ENCODE measurements at places on chromosomes 3 and 15. TPM values are rescaled to one million over a fixed set of nuclear protein-coding genes. Genes with fewer than 3 reads are reported as not detected.

DNA sequence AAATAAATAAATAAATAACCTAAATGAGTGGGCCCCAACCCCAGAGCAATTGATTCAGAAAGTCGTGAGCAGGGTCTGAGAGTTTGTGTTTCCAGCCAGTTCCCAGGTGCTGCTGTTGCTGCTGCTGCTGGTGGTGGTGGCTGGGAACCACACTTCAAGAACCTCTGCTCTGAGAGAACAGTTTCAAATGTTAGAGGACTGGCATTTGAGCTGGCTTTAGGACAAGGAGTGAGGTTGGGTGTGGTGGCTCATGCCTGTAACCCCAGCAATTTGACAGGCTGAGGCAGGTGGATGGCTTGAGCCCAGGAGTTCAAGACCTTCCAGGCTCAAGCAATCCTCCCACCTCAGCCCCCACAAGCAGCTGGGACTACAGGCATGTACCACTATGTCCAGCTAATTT lies 123.1 kb upstream of the UBE2E1 start:
- no peak for DNase-seq

DNA sequence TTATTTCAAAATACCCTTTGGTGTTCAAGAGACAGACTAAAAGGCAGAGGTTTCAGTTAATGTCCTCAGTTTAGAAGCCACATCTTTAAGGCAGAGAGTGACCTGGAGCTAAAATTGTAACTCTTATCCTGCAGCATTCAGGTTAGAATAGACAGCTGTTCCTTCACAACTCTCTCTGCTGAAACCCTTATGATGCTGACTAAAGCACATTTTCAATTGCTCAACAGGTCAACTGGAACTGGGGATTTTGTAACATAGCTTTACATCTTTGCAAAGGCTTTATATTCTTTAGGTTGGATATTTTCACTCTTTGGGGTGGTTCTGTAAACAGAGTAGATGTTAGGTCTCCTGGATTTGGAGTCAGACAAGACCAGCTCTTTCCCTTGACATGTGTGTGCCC lies 20.3 kb upstream of the PLSCR4 start:
- DNase-seq, result no peak

DNA sequence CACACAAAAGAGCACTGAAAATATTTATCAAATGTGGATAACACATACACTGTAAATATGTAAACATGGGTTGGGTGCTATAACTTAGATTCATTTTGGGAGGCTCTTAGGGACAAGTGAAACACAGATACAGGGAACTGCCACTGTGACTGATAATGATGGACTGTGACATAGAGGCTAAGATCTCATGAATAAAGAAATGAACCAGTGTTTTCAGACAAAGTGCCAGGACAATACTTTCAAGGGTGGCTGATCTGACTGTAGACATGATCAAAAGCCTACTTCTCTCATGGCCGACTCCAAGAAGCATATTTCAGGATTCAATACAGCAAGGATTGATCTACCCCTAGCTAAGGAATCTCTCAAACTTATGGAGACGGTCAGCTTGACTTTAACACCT lies 353.8 kb downstream of the FGF12 start:
- no peak for DNase-seq

DNA sequence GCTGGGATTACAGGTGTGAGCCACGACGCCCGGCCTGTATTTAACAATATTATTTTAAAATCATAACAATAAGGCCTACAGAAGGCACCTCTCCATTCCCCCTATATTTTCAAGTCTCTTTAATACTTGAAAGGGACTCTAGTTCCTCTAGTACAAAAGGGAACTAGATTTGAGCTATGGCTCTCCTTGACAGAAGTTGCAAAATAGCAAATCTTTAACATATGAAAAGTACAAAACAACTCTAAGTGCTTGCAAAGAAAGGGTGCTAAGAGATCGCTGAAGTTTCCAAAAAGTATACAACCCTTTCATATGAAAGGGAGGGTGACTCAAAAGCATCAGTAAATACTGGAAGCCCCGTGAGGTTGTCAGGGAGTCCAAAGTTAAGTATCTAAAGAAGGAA lies 23.8 kb downstream of the AP3S2 start:
- DNase-seq, result no peak

PLSCR2 gene
- total RNA-seq, result 0.48 TPM

GOLGA6L7 gene
- total RNA-seq, result not detected

DNA sequence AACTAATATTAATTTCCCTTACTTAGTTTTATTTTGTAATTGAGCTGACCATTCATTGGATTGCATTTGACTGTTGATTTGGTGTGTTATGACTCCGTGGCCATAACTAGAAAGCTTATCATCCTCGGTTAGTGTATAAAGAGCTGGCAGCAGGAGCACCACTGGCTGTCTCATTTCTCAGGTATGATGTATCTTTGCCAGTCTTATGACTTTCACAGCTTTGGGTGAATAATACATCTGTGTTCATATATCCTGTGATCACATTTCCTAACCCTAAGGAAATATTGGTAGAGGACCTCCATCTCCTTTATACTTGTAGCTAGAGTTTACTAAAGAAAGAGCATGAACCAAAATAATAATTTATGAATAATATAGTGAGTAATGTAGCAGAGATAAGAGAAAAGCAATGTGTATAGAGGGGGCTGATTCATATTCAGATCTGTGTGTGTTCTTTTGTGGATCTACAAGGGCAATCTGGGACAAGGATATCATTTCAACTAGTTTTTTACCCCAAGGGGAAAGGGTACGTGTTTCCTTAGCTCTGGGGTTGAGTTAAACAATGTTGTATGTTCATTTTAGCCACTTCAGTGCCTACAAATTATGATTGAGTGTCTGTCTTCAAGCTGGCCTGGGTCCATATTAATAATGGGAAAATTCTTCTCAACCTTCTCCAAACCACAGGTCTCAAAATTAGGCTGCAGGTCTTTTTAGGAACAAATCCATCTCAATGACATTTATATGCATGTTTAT lies 901.7 kb downstream of the NTRK3 start:
- no peak for DNase-seq

DNA sequence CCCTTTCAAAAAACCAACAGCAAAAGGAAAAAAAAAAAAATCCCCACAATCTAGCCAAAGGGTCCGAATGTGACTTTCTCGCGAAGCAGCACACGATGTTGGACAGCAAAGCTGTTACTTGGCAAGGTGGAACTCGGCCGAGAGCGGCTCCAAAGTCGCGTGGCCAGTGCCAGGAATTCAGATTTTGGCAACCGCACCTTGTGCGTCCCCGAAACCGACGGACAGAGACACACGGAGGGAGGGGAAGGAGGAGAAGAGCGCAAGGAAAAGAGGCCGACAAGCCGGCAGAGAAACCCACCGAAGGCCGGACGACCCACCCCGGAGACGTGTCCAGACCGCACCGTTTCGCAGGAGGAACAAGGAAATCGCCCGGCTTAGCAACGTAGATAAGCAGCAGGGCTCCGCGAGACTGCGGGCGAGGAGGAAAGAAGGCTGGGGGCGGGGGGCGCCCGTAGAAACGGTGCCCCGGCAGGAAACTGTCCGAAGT lies 517.3 kb downstream of the MECOM start:
- peak; percentile 80 for DNase-seq

CLDN16 gene
- not detected for total RNA-seq

ZNF385D gene
- 12.5 TPM for total RNA-seq

LTF gene
- total RNA-seq, result 5.4 TPM

DLG1 gene
- total RNA-seq, result 113 TPM

DNA sequence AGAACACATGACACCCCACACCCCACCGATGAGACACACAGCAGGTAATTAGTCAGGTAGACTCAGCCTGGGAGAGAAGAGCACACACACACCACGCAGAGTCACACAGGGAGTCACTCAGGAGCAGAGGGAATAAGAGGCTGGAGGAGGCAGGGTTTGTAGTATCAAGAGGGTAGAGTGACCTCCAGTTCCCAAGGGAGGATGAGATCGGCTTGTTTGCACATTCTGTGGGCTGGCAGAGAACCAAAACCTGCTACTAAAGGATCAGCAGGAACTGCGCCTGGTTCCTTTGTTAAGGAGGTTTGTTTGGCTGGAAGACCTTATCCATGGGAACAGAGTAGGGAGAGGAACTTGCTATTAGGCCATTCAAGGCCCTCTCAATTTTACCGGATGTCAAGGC lies 281.4 kb upstream of the SLCO3A1 start:
- no peak for DNase-seq

DNA sequence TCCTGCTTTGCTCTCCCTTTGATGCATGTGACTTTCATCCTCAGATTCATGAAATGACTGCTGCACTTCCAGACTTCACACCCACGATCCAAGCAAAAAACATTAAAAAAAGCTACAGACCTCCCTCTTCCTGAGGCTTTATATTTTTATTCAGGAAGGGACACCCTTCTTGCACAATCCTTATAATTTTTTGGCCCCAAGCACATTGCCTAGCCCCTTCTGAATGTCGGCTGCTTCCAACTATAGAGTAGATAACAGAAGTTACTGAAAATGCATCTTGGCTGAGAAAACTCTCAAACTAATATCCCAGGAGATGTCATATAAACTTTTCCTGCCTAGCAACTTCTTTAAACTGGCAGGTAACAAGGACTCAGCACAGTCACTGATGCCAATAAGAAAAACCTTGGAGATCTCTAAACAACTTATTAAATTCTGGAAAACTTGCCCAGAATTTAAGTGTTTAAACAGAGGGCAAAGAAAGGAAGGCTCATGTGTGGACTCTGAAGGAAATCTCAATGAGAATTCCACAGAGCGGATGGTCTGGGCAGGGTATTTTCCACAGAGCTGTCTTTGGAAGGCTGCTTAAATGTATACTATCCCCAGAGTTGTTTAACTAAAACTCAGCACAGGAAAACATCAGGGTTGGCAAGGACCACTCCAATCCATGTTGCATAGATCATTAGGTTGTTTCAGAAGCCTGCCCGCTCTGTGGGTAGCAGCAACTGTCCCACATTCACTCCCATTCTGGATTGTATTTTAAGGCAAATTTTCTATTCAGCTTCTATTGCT lies 746.8 kb upstream of the LMCD1 start:
- DNase-seq, result no peak

CNTN4 gene
- 2.8 TPM for total RNA-seq

DNA sequence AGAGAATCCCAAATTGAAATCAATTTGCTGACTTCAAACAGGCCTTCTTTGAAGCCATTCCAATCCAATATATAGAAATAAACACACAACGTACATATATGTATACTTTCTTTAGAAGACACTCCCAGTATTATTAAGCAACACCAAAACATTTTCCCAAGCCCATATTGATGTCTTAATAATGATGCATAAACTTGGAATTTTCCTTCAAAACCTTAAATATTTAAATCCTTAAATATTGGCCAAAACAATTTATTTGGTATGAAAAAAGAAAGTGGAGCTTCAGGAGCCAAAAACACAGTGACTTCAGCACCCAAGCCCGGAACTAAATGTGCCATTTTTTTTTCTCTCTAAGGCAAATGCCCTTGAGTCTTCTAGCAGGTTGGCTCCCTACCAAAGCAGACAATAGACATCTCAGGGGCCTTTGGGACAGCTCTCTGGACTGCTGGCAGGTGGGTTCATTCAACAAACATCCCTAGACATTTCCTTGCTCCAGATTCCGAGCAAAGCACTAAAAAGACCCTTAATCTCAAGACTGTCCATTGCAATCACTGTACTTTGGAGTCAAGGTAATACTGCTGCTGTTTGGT lies 384.7 kb downstream of the NTRK3 start:
- no peak for DNase-seq

DNA sequence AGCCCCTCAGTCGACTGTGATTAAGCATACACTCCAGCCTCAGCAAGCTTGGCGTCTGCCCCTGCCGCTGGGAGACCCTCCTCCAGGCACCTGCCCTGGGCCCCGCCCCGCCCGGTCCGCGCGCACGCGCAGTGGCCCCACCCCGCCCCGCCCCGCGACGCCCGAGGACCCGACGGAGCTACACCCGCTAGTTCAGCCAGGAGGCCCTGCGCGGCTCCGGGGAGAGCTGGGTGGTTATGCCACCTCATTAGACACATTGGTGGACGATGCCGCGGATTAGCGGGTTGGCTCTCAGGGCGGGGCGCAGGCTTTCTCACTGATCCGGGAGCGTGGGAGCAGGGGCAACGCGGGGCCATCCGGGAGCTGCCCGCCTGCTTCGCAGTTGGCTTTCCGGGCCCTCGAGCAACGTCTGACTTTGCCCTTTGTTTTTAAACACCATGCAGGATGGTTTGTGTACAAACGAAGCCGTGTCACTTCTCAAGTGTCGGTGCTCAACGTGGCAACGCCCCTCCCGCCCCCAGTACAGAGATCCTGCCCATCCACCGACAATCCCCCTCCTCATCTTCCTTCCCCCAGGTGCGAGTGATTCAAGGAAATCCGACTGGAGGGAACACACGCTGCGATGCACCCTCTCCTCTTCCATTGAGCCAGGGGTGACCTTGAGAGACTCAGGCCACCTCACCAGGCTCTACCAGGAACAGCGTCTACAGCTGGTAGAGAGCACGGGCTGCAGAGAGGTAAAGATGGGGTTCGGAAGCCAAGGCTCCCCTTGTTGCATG lies 109.3 kb downstream of the SHQ1 start:
- no peak for DNase-seq

ZPLD1 gene
- total RNA-seq, result not detected

- no peak for DNase-seq
Observed at GRCh38 chr15:33169625-33170024, 24.9 kb downstream of the FMN1 start.

CDC25A gene
- total RNA-seq, result 0.32 TPM

- DNase-seq, result no peak
Observed at GRCh38 chr3:59138966-59139365, 89.1 kb upstream of the CFAP20DC start.

- DNase-seq, result no peak
Observed at GRCh38 chr3:13594146-13594545, 45.2 kb downstream of the FBLN2 start.

RRP9 gene
- 9.7 TPM for total RNA-seq

GOLGA6A gene
- total RNA-seq, result not detected

GRCh38 chr3:108241721-108242120 lies 19.5 kb upstream of the IFT57 start:
- no peak for DNase-seq

NR1I2 gene
- 0.08 TPM for total RNA-seq

GRCh38 chr3:143751643-143752178 lies 96.6 kb downstream of the SLC9A9 start:
- DNase-seq, result no peak

- DNase-seq, result no peak
Observed at GRCh38 chr15:51054535-51054934, 40.2 kb downstream of the TNFAIP8L3 start.

DNA sequence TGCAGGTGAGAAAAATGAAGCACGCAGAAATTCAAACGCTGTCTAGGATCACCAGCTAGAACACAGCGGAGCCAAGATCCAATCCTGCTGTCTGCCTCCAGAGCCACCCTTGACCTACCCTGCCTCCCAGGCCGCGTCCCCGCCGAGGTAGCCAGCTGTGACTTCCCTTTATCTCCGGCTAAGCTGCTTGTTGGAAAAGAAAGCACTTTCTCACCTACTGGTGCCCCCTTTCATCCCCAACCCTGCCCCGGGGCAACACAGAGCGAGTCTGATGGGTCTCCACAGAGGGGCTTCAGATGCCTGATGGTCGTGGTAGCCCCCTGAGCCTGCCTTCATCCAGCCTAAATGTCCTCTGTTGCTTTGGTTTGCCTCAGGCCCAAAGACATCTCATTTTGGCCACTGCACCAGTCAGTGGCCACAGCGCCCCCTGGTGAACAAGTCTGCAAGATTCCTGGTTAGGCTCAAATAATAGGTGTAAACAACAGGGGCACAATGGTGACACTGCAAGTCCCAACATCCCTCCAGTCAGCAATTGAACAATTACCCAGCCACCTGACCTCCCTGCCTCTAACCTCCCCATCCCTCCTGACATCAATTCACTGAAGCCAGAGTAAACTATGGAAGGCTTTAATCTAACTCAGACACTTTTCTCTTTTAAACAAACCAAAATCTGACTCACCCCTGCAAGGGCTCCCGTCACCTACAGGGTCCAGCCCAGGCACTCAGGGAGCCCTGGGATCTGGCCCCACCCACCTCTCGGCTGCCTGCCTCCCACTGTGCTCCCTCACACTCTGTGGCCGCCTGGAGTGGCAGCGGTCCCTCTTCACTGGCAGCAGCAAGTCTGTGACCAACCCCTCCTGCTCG lies 27.3 kb upstream of the BCL2L10 start:
- DNase-seq, result no peak

Measured in cardiac septum (tissue), 1 donor.